Karpas-422 (cell line): ENCODE measurements at places on chromosomes 7 and 10. TPM values are rescaled to one million over a fixed set of nuclear protein-coding genes. Genes with fewer than 3 reads are reported as not detected.

Gene TRPV5
- not detected in 2 replicates for total RNA-seq

Gene TUBB8
- total RNA-seq = not detected in 2 replicates

DNA sequence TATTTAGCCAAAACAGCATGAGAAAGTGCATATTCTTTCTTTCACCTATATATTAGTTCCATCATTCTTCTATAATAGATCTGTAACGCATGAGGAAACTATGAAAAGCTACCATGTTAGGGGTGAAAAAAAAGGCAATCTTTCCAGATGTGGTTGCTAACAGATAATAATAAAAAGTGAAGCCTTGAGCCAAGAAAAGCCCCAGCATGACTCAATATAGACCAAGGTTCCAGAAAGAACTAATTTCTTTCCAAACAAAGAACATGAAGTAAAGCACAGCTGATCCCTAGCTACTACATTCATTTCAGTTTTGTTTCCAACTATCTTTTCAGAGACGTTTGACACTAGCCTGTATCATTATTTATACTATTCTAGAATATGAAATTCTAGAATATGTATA lies 16.4 kb downstream of the ARL4A start:
- no peak overlapping the region for H3K4me3 ChIP-seq
- H3K27me3 ChIP-seq = no peaks in the 10 kb centered on the region
- no peaks in the 10 kb centered on the region for H3K4me1 ChIP-seq
- DNase-seq = no peak
- H3K27ac ChIP-seq = no peak overlapping the region
- no peaks in the 10 kb centered on the region for H3K36me3 ChIP-seq

GRCh38 chr10:8326396-8327139 lies 272.1 kb downstream of the GATA3 start:
- H3K27ac ChIP-seq = no peak overlapping the region
- no peaks in the 10 kb centered on the region for H3K4me1 ChIP-seq

DNA sequence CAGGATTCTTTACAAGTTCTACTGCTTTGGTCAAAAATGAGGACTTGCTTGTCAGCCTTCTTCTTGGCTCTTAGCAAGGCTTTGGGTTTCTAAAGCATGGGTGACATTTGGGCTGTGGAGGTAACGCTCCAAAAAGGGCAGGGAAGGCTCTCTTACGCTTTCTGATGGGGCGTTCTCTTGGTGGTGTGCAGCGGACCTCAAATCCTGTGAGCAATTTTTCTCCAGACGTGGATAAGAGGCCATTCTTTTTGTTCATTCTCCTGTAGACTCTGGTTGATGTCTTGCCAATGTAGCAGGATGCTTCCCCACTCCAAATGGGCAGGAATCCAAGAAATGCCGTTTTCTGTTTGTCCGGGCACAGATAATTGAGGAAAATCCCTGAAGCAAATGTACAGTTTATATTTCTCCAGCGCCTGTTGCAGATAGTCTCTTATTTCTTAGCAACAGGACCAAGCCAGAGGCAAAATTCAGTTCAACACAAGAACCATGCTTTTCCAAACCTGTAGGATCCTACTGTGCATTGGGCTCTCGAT lies 138.4 kb upstream of the NFE2L3 start:
- no peaks in the 10 kb centered on the region for H3K27me3 ChIP-seq
- DNase-seq = no peak
- peaks cover 12% of the 10 kb centered on the region for H3K4me1 ChIP-seq
- no peak overlapping the region for H3K27ac ChIP-seq

DNA sequence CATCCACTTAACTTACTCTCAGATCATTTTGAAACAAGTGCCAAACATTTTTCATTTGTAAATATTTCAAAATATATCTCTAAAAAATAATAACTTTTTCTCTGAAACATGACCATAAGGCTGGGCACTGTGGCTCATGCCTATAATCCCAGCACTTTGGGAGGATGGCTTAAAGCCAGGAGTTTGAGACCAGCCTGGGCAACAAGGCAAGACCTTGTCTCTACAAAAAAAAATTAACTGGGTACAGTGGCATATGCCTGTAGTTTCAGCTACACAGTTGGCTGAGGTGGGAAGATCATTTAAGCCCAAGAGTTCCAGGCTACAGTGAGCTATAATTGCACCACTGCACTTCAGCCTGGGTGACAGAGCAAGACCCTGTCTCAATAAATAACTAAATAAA lies 36.4 kb downstream of the USP54 start:
- no peaks in the 10 kb centered on the region for H3K4me1 ChIP-seq
- H3K27ac ChIP-seq = no peak overlapping the region
- H3K4me3 ChIP-seq = no peak overlapping the region

GRCh38 chr10:72692994-72693781 lies 1.2 kb downstream of the MCU start:
- H3K4me1 ChIP-seq = peaks cover 34% of the 10 kb centered on the region

GRCh38 chr7:144830024-144830785 lies 5.6 kb downstream of the TPK1 start:
- no peak for DNase-seq
- H3K27me3 ChIP-seq = no peaks in the 10 kb centered on the region
- no peak overlapping the region for H3K27ac ChIP-seq
- H3K4me3 ChIP-seq = no peak overlapping the region
- peaks cover 20% of the 10 kb centered on the region for H3K4me1 ChIP-seq
